ENCODE measurements at places on chromosomes 2 and 18. TPM values are rescaled to one million over a fixed set of nuclear protein-coding genes. Genes with fewer than 3 reads are reported as not detected.
A peak's percentile ranks its signal among the peaks of the same experiment; 100 is the strongest.

DNA sequence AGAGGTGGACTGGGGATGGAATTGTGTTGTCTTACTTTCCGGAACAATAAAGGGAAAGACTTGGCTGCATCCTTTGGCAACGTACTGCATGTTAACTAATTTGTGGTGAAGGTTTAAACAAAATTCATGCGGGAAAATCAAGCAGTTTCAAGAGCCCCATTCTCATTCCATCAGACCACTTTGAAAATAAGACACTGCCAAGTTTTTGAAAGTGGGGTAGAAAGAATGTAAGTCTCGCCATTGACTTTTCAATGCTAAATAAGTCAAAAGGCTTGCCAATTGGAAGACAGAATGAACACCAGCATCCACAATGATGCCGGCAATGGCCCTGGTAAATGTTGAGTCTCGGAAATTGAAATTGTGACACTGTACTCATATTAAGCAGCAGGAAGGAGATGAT lies 322.0 kb downstream of the RND3 start:
- no peaks in the 10 kb centered on the region for H3K4me1 ChIP-seq
- no peak overlapping the region for H3K27ac ChIP-seq
- no peaks in the 10 kb centered on the region for H3K36me3 ChIP-seq
- no peak for DNase-seq
- no peaks in the 10 kb centered on the region for H3K27me3 ChIP-seq

Gene TUBA4B
- polyA plus RNA-seq = not detected

DNA sequence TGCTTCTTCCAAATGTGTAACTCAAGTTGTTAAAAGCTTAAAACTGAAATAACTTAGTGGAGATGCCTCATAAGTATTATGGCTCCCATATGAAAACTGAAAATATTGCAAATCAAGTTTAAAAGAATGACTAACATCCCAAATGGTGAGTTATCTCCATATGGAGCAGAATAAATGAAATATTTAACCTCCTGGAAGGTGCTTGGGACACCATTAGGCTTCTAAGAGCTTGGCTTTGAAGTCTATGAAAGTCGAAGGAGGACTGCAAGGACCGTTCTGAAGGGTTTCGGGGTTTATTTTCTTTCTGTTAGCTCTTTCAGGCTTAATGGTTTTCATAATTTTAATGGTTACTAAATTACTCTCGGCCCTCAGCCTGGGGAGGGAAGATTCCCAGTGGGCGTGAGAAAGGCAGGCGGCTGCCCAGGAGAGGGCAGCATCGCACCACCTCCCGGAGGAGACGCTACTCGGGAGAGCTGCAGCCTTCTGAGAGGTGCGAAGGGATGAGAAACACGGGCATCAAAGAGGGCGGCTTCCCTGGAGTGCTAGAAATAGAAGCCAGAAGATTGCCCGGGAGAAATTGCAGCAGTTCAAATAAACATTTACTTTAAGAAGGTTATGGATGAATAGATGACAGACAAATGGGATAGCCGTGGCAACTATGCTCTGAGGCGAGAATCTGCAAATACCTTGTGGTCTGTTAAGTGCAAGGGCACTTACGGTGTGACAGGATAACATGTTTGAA lies 43.1 kb downstream of the MAP3K19 start:
- H3K27ac ChIP-seq = no peak overlapping the region
- no peak overlapping the region for H3K4me3 ChIP-seq
- peaks cover 11% of the 10 kb centered on the region for H3K27me3 ChIP-seq
- H3K36me3 ChIP-seq = no peaks in the 10 kb centered on the region
- no peaks in the 10 kb centered on the region for H3K4me1 ChIP-seq
- peak; percentile 54 for DNase-seq

Gene SCYGR4
- not detected for polyA plus RNA-seq

Gene SERPINB10
- polyA plus RNA-seq = not detected

DNA sequence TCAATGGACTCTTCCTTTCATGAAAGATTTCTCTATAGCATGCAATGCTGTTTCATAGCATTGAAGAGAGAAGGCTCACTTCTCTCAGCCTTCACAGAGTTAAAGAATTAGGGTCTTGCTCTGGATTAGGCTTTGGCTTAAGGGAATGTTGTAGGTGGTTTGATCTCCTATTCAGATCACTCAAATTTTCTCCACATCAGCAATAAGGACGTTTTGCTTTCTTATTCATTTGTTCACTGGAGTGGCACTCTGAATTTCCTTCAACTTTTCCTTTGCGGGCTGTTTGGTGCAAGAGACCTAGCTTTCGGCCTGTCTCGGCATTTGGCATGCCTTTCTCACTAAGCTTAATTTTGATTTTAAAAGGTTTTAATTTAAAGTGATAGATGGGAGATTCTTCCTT lies 131.6 kb downstream of the RBMS1 start:
- H3K4me3 ChIP-seq = no peak overlapping the region
- peaks cover 15% of the 10 kb centered on the region for H3K4me1 ChIP-seq
- H3K27me3 ChIP-seq = no peaks in the 10 kb centered on the region
- H3K36me3 ChIP-seq = peaks cover 31% of the 10 kb centered on the region
- no peak for DNase-seq

Gene MTLN
- polyA plus RNA-seq = 105 TPM

- no peak for DNase-seq
- H3K4me1 ChIP-seq = no peaks in the 10 kb centered on the region
- H3K27me3 ChIP-seq = peaks cover 15% of the 10 kb centered on the region
- H3K4me3 ChIP-seq = no peak overlapping the region
Measured at GRCh38 chr2:84768840-84769239, 112.0 kb downstream of the TRABD2A start.

Gene SH3RF3
- 0.05 TPM for polyA plus RNA-seq

GRCh38 chr18:79327199-79327721 lies 68.5 kb upstream of the NFATC1 start:
- H3K36me3 ChIP-seq = peaks cover 7% of the 10 kb centered on the region
- H3K4me3 ChIP-seq = no peak overlapping the region
- H3K27ac ChIP-seq = no peak overlapping the region
- H3K4me1 ChIP-seq = no peaks in the 10 kb centered on the region
- DNase-seq = no peak

Gene ACVR1C
- not detected for polyA plus RNA-seq

Gene PSMA8
- 2.9 TPM for polyA plus RNA-seq

DNA sequence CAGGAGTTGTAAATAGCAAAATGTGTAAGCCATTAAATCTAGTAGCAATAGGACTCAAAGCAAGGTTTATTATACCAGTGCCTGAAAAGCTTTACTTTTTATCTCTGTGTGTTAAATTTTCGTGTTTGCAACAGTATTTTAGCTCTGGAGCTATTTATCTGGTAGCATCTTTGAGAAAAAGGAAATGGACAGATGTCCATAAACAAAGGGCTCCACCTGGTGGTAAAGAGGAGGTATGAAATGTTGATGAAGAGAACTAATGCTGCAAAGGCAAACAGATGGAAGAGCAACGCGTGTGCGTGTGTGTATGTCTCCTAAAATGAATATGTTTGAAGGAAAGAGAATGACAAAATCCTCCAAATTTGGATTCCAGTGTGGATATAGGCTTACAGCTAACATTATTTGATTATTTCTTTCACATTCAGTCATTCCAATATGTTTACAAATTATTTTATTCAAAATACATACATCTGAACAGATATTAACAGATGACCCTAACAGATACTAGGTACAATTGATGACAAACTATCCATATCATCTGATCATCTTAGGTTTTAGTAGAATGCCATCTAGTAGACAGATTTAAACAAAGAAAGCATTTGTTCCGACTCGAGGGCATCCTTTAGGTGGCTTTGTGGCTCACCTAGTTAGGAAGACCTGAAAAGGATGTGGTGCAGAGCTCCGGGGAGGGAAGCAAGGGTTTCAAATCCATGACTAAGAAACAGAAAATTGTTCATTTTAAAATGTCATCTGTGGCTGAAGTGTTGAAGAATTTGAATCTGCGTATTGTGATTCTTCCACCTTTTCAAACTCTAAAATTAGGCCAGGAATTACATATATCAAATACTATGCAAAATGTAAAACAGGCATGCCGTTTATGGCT lies 383.3 kb downstream of the MTX2 start:
- DNase-seq = peak; percentile 30
- no peak overlapping the region for H3K27ac ChIP-seq
- H3K4me1 ChIP-seq = peaks cover 4% of the 10 kb centered on the region
- peaks cover 68% of the 10 kb centered on the region for H3K27me3 ChIP-seq
- no peaks in the 10 kb centered on the region for H3K36me3 ChIP-seq

GRCh38 chr18:31371989-31372388 lies 4.6 kb upstream of the DSG4 start:
- no peaks in the 10 kb centered on the region for H3K36me3 ChIP-seq
- H3K27ac ChIP-seq = no peak overlapping the region
- no peak for DNase-seq
- no peak overlapping the region for H3K4me3 ChIP-seq
- no peaks in the 10 kb centered on the region for H3K27me3 ChIP-seq

Gene MAP3K19
- polyA plus RNA-seq = not detected

DNA sequence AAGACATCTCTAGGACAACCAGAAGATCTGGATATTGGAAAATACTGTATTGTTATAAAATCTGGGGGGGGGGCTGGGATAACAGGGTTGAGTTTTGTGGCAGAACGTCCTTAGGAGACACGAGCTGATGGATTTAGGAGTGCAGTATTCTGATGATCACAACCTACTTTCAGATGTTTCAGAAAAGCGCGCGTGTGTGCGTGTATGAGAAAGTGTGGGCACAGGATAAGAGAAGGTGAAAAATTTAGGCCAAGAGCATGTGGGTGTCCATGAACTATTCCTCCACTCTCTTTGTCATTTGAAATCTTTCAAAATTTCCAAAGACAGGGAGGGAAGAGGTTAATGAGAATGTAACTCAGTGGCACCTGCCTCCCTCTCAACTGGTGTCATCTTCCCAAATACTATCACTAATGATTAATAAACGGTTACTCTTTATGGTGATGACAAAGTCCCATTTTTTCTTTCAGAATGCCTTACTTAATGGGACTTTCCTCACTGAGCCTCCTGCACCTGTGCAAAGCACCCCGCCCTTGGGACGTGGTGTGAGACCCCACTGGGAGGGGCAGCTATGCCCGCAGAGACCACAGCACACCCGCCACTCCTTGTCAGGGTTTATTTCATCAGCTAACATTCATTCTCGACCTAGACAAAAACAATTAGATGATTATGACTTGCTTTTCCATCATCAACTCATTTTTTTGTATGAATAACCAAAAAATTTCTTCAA lies 53.6 kb downstream of the HS6ST1 start:
- no peaks in the 10 kb centered on the region for H3K27me3 ChIP-seq
- peak overlapping the region; percentile 56 for H3K27ac ChIP-seq
- H3K4me1 ChIP-seq = no peaks in the 10 kb centered on the region
- no peak for DNase-seq
- no peaks in the 10 kb centered on the region for H3K36me3 ChIP-seq
- no peak overlapping the region for H3K4me3 ChIP-seq

DNA sequence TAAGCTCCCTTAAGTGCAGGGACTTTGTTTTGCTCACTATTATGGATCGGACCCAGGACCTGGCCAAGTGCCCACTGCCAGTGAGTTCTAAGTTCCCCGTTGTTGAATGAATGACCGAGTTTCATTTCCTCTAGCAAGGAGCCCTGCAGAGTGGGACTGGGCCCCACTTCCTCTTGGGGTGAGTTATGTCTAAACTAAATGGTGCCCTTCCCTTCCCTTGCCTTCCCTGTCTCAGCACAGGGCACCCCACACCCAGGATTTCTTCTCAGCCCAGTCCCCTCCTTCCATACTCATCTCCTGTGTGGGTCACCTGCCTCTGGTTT lies 195.3 kb upstream of the HS6ST1 start:
- peak overlapping the region; percentile 25 for H3K27ac ChIP-seq
- peaks cover 23% of the 10 kb centered on the region for H3K4me1 ChIP-seq
- H3K36me3 ChIP-seq = peaks cover 8% of the 10 kb centered on the region
- peak overlapping the region; percentile 68 for H3K4me3 ChIP-seq
- H3K27me3 ChIP-seq = no peaks in the 10 kb centered on the region

GRCh38 chr2:127563458-127564428 lies 28.3 kb downstream of the MYO7B start:
- peak overlapping the region; percentile 85 for H3K27ac ChIP-seq
- H3K36me3 ChIP-seq = peaks cover 8% of the 10 kb centered on the region
- no peak overlapping the region for H3K4me3 ChIP-seq
- DNase-seq = no peak

DNA sequence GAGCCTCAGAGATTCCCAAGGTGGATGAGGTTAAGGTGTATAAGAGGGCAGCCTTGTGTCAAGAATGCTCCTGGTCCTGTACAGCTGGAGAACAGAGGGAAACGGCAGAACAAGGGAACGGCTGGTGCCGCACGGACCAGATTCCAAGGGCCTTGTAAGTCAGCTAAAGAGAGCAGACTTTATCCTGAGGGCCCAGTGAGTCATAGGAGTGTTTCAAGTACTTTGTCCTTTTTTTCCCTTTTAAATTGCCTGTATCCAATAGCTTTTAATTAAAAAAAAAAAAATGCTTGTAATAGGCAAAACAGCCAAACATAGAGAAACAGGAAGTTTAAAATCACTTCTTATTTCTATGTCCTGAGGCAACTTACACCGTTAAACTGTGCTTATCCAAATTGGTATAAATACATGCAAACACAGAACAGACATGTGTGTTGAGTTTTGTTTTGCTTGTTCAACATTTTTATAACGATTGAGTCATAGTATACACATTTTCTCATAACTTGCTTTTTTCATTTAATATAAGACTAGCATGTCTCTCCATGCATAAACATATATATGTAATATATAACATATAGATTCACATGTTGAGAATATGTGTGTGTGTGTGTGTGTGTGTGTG lies 42.1 kb upstream of the EVA1A start:
- H3K36me3 ChIP-seq = no peaks in the 10 kb centered on the region
- peaks cover 26% of the 10 kb centered on the region for H3K27me3 ChIP-seq
- peaks cover 7% of the 10 kb centered on the region for H3K4me1 ChIP-seq
- no peak overlapping the region for H3K4me3 ChIP-seq

DNA sequence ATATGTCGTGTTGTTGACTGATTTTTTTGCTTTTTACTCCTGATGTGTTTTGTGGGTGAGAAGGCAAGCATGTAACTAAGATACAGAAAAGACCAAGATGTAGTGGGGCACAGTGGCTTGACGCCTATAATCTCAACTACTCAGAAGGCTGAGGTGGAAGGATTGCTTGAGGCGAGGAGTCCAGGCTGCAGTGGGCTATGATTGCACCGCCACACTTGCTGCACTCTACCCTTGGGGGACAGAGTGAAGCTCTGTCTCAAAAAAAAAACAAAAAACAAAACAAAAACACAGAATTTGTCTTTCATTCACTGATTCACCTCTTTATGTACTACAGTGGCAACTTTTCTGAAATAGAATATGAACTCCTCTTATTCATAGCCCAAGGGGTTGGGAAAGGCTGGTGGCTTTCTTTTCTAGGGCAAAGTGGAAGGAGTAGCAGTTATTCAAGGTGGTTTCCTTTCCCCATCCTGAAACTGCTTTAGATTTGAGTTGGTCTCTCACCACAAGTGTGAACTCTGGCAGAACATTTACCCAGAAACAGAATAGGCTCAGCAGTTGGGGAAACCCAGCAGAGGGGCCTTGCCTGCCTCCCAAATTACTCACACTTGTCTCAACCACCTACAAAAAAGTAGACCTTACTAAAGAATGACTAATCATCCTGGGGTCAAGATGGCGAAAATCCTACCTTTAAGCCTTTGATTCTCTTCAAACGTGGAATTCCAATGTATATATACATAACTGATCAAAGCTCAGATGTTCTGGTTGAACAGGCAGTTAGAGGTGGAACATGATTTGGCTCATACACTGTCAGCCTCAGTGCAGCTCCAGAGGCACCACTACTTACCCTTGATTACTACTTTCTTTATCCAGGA lies 6.5 kb downstream of the TANK start:
- H3K27me3 ChIP-seq = no peaks in the 10 kb centered on the region
- H3K4me1 ChIP-seq = peaks cover 90% of the 10 kb centered on the region
